ENCODE measurements at places on chromosomes 16 and 17. TPM values are rescaled to one million over a fixed set of nuclear protein-coding genes. Genes with fewer than 3 reads are reported as not detected.

The MT3 gene
- total RNA-seq: not detected

The CDH13 gene
- 81.7 TPM for total RNA-seq

The MYH1 gene
- total RNA-seq: not detected

The AMFR gene
- 116 TPM for total RNA-seq

The PRDM7 gene
- total RNA-seq: not detected

The FOXJ1 gene
- not detected for total RNA-seq

The TMEM100 gene
- 15.1 TPM for total RNA-seq

The CEP20 gene
- total RNA-seq: 25.8 TPM
